ENCODE measurements at places on chromosomes 6 and 20.

DNA sequence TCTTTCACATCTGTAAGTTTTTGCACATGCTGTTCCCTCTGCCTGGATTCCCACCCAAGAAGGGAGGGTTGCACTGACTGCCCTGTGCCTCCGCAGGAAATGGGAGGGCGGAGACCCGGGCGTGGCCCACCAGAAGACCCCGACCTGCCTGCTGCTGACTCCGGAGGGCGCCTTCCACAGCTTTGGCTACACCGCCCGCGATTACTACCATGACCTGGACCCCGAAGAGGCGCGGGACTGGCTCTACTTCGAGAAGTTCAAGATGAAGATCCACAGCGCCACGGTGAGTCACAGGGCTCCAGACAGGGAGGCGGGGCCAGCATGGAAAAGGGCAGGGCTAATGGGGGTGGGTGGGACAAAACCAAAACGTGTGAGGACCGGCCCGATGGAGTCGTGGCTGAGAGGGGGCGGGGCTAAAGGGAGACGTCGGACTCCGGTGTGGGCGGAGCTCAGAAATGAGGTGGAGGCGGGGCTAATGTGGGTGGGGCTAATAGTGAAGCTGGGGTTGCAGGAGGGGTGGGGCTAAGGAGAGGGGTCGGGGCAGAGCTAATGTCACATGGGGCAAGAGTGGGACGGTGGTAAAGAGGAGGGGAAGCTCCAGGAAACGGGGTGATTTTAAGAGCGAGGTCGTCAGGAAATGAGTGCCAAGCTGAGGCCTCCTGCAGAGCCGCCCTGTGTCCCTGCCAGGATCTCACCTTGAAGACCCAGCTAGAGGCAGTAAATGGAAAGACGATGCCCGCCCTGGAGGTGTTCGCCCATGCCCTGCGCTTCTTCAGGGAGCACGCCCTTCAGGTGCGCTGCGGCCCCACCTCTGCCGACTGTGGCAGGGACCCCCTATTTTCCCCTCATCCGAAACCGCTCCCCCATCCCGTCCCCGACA is 12.6 kb downstream of the HSPA12B start:
- DNase-seq, result no peak

- DNase-seq, result no peak
Observed at GRCh38 chr20:56442389-56443365, 25.8 kb upstream of the RTF2 start.

DNA sequence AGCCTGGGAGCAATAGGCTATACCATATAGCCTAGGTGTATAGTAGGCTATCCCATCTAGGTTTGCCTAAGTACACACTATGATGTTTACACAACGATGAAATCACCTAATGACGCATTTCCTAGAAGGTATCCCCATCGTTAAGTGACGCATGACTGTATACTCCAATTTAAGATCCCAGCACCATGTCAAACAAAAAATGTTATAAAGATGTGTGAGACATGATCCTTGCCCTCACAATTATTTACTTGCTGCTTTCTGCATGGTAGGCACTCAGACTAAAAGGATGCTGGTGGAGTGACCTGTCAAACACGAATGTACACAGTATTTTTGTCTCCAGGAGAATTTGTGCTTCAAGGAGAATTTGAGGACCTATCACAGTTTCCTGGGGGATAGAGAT is 32.3 kb downstream of the SNAP25 start:
- no peak for DNase-seq

GRCh38 chr6:138001750-138002349 is 105.4 kb downstream of the PERP start:
- DNase-seq, result no peak

- no peak for DNase-seq
Observed at GRCh38 chr6:44399991-44400390, 12.5 kb downstream of the CDC5L start.

DNA sequence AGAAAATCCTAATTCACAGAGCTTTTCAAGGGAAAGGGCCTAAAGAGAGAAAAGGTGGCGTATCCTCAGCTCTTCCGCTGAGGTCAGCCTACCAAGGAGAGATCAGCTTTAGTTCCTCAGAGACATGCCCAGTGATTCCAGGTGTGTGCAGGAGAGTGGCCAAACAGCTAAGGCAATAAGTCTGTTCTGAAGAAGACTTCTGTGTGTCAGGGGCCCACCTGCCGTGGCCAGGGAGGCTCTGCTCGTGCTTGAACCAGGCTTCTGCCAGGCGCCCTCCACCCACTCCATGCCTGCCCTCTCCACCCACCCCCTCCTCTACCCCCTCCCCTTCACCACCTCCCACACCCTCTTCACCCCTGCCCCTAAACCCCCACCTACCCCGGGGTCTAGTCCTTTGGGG is 67.4 kb upstream of the ARMC2 start:
- no peak for DNase-seq

- no peak for DNase-seq
Observed at GRCh38 chr20:4896971-4897497, 104.3 kb downstream of the SLC23A2 start.

- no peak for DNase-seq
Observed at GRCh38 chr20:646107-646867, 6.7 kb downstream of the SRXN1 start.
